Left lung (tissue), 14 donors: ENCODE measurements at places on chromosomes 6 and 20.
A peak's percentile ranks its signal among the peaks of the same experiment; 100 is the strongest.

- no peak for DNase-seq
Measured at GRCh38 chr6:120290964-120291363, 941.4 kb upstream of the MAN1A1 start.

- no peak for DNase-seq
Measured at GRCh38 chr6:16038938-16039337, 89.9 kb upstream of the MYLIP start.

- DNase-seq, result peak; percentile 75
Measured at GRCh38 chr20:64080813-64081623, 1.1 kb downstream of the OPRL1 start.

DNA sequence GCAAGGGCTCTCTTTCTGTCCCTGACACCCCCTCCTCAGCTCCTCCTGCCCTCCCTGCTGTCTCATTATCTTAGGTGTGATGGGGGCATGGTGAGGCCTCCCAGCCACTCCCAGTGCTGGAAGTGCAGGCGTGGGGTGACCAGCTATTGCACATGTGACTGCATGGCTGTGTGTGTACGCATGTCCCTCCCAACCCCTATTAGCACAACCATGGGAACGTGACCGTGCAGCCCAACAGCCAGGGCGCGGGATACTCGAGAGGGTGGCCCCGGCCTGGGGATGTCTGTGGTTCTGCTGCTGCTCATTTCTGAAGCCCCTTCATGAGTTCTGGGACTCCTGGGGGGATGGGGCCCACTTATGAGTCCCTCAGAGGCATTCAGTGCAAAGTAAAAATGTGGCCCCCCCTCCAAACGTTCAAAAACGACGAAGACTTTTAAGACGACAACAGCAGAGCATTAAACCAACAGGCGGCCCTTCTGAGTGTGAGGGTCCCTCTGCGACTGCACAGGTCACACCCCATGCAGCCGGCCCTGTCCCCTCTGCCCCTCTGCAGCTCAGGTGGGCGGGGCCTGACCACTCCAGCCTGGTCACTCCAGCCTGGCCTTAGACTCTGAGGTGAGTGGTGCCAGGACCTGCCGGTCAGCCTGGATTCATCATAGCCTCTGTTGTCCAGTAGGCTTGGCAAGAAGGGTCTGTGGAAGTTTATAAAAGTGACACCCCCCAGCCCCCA is 51.1 kb downstream of the RBM38 start:
- DNase-seq, result peak; percentile 53

GRCh38 chr20:8796088-8796660 is 272.7 kb upstream of the PLCB4 start:
- no peak for DNase-seq
